ENCODE measurements at places on chromosomes 12 and 14. TPM values are rescaled to one million over a fixed set of nuclear protein-coding genes. Genes with fewer than 3 reads are reported as not detected.

- H3K27ac ChIP-seq = no peak overlapping the region
- H3K4me1 ChIP-seq = peaks cover 20% of the 10 kb centered on the region
- H3K36me3 ChIP-seq = no peaks in the 10 kb centered on the region
- no peak overlapping the region for H3K4me3 ChIP-seq
Observed at GRCh38 chr14:103517721-103518421, 4.8 kb downstream of the CKB start.

DNA sequence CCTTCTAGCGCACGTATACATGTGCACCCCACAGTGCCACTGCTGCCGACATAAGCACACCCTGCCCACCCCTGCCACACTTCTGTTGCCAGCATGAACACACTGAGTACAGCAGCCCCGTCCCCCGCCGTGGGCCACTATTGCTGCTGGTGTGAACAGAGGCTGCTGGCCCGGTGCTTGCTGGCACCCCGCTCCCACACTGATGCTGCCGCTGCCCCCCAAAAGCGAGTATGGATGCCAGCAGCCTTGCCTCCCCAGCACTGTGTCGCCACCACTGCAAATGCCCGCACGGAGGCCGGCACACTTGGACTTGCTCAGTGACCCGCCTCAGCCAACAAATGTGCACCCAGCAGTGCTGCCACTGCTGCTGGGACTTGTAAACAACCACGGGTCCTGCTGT is 872.4 kb upstream of the ATXN7L3B start:
- no peak for DNase-seq
- no peaks in the 10 kb centered on the region for H3K27me3 ChIP-seq
- no peaks in the 10 kb centered on the region for H3K4me1 ChIP-seq
- H3K27ac ChIP-seq = no peak overlapping the region

DNA sequence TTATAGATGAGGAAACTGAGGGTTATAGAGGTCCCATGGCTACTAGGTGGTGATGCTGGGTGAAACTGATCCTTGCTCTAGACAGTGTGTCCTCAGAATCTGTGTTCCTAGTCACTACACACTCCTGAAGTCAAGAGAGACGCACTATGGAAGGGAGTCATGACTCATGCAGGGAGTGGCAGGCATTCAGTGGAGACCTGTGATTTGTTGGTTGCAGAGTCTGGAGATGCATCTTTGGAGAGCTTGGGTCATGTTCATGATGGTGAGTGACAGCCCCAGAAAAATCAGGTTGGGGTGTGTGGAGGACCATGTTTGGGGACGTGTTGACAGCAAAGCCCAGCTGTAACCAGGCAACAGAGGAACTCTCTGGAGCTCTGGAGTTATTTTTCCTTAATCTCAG is 38.0 kb upstream of the FBXO21 start:
- no peak for DNase-seq
- no peaks in the 10 kb centered on the region for H3K36me3 ChIP-seq

DNA sequence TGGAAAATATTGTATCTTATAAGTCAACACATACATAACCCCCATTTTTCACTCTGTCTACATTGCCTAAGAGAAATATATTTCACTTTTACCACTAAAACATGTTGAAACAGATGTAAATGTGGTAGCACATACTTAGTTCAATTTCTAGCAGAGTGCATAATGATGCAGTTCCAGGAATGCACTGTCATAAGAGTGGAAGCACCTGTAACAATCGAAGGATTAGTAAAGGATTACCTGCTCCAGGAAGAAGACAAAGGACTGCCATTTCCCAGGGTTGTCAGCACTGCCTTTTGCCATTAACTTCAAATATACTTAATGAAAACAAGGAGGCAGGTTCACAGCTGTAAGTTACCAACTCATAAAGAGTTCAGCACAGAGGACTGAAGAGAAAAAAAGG is 24.6 kb downstream of the DAD1 start:
- H3K27me3 ChIP-seq = no peaks in the 10 kb centered on the region
- peaks cover 12% of the 10 kb centered on the region for H3K4me1 ChIP-seq
- peaks cover 27% of the 10 kb centered on the region for H3K36me3 ChIP-seq
- no peak overlapping the region for H3K27ac ChIP-seq
- H3K4me3 ChIP-seq = no peak overlapping the region

C14orf93 gene
- 7.1 TPM for total RNA-seq

GRCh38 chr14:61476754-61477410 is 155.5 kb downstream of the PRKCH start:
- no peak overlapping the region for H3K4me3 ChIP-seq
- peak overlapping the region; percentile 82 for H3K27ac ChIP-seq
- H3K4me1 ChIP-seq = peaks cover 16% of the 10 kb centered on the region
- DNase-seq = no peak
- no peaks in the 10 kb centered on the region for H3K27me3 ChIP-seq
- no peaks in the 10 kb centered on the region for H3K36me3 ChIP-seq

DNA sequence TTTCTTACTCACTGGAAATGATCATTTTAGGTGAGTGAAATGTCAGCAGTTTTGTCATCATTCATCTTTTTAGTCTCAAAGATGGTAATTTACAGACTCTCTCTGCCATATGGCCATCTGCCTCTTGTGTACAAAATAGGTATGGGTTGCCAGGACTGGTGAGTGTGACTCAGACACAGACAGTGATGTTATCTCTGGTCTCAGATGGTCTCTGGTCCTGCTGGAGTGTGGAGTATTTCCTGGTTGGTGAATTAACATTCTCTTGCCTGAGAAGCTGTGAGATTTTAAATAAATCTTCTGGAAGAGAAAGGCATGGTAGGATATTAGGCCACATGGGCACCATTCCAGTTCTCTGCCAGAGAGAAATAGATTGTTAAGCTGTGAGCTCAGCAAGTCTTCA is 207.0 kb downstream of the ATP23 start:
- no peak overlapping the region for H3K4me3 ChIP-seq
- no peaks in the 10 kb centered on the region for H3K27me3 ChIP-seq
- H3K27ac ChIP-seq = no peak overlapping the region
- no peak for DNase-seq
- no peaks in the 10 kb centered on the region for H3K36me3 ChIP-seq

DNA sequence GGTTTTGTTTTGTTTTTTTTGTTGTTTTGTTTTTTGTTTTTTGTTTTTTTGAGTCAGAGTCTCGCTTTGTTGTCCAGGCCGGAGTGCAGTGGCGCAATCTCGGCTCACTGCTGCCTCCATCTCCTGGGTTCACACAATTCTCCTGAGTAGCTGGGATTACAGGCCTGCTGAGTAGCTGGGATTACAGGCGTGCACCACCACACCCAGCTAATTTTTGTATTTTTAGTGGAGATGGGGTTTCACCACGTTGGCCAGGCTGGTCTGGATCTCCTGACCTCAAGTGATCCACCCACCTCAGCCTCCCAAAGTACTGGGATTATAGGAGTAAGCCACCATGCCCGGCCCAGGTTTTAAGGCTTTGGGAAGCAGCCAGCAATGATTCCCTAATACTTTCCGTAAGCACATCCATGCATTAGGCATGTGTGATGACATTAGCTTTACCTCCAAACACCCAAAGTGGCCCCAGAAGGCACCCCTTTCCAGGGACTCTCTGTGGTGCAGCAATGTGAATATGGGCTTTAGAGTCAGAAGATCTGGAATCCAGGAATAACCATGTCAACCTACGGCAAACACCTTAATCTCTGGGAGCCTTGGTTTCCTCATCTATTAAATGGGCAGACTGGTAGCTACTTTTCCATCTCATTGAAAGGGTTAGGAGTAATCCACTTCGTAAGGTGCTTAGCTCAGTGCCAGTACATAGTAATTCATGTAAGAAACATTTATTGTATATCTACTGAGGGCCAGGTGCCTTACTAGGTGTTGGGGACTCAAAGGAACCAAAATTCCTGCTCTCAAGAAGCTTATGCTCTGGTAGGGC is 152.9 kb downstream of the ZFP36L1 start:
- no peaks in the 10 kb centered on the region for H3K36me3 ChIP-seq
- H3K27ac ChIP-seq = no peak overlapping the region
- H3K4me3 ChIP-seq = no peak overlapping the region

GRCh38 chr14:99462210-99462609 is 18.4 kb downstream of the SETD3 start:
- H3K4me1 ChIP-seq = peaks cover 8% of the 10 kb centered on the region
- peaks cover 30% of the 10 kb centered on the region for H3K36me3 ChIP-seq
- H3K27ac ChIP-seq = no peak overlapping the region
- DNase-seq = no peak

DEGS2 gene
- 0.17 TPM for total RNA-seq

DNA sequence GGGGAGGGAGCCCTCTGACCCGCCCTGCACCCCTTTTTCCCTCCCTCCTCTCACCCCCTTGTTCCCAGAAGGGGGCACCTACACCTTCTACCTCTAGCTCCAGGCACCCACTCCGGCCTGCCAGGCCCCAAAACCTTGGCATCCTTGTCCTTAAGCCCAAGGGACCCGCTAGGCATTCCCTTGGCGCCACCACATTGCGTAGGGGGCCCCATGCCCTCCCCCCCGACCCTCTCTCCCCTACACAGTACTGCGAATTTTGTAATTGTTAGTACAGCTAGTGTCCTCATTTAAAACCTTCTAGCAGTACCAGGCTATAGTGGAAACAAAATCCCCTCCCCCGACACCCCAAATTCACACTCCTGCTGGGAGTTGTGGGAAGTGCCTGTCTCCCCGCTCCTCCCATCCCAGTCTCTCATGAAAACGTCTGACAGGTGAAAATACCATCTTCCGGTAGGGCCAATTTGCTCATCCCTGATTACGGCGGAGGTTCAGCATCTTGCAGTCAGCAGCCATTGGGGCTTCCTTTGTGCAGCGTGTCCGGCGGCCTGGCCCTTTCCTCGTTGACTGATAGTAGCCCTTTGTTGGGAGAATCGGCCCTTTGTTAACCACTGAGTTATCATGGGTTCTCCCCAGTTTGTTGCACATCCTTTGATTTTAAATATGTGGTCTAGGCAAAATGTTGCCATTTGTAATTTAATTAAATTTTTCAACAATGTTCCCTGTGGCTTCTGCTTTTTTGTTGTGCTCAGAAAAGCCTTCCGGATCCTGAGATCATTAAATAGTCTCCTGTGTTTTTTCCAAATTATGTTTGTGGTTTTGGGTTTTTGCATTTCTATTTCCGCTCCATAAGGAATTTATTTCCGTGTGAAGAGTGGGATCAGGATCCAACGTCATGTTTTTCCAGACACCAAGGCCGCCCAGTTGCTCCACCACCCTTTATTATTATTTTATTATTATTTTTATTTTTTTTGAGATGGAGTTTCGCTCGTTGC is 7.9 kb upstream of the CEP170B start:
- no peak overlapping the region for H3K27ac ChIP-seq
- no peaks in the 10 kb centered on the region for H3K27me3 ChIP-seq
- H3K36me3 ChIP-seq = no peaks in the 10 kb centered on the region
- no peak for DNase-seq
- H3K4me3 ChIP-seq = no peak overlapping the region
- H3K4me1 ChIP-seq = no peaks in the 10 kb centered on the region
